Kidney tubule cell (primary cell): ENCODE measurements at places on chromosomes 11 and 22.

- peak; percentile 34 for DNase-seq
Measured at GRCh38 chr11:107118025-107118720, 99.9 kb upstream of the GUCY1A2 start.

- DNase-seq = no peak
Measured at GRCh38 chr11:33325451-33325850, 68.3 kb downstream of the HIPK3 start.

- DNase-seq = peak; percentile 21
Measured at GRCh38 chr11:36354221-36355003, 58.3 kb downstream of the PRR5L start.

GRCh38 chr11:18853086-18853720 lies 61.6 kb upstream of the PTPN5 start:
- peak; percentile 69 for DNase-seq

- DNase-seq = no peak
Measured at GRCh38 chr11:73946798-73947458, 3.9 kb upstream of the DNAJB13 start.

- peak; percentile 31 for DNase-seq
Measured at GRCh38 chr22:33747576-33748180, 172.6 kb downstream of the LARGE1 start.

- DNase-seq = peak; percentile 80
Measured at GRCh38 chr11:859394-860131, 16.9 kb downstream of the TSPAN4 start.
